ENCODE measurements at places on chromosomes 16 and 17.
A peak's percentile ranks its signal among the peaks of the same experiment; 100 is the strongest.

- no peak for DNase-seq
Measured at GRCh38 chr16:86975445-86975844, 341.7 kb downstream of the C16orf95 start.

- peak; percentile 1 for DNase-seq
Measured at GRCh38 chr16:20084624-20085226, 11.0 kb upstream of the GPR139 start.

DNA sequence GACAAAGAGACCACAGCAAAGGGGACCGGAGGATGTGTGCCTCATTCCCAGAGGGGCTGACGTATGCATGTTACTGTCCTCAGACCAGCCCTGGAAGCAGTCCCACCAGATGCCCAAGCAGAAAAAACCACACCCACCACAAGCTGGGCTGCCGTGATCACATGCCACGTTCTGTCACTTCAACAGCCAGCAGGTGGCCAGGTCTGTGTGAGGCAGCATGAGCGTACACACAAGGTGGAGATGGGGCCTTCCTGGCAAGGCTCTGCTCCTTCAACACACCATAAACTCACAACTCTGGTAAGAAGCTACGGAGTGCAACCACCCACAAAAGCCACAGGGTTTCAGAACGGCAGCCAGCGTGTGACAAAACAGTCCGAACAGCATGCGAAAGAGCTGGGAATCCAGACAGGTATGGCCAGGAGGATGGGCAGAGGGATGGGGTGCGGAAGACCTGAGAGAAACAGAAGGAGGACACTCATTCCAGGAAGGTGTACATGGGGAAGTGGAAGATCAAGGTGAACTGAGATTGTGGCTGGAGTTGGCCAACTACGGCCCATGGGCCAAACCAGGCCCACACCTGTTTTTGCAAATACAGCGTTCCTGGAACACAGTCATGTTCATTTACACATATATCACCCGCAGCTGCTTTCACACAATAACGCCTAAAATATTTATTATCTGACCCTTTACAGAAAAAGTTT lies 27.9 kb downstream of the MBTPS1 start:
- no peak for DNase-seq

DNA sequence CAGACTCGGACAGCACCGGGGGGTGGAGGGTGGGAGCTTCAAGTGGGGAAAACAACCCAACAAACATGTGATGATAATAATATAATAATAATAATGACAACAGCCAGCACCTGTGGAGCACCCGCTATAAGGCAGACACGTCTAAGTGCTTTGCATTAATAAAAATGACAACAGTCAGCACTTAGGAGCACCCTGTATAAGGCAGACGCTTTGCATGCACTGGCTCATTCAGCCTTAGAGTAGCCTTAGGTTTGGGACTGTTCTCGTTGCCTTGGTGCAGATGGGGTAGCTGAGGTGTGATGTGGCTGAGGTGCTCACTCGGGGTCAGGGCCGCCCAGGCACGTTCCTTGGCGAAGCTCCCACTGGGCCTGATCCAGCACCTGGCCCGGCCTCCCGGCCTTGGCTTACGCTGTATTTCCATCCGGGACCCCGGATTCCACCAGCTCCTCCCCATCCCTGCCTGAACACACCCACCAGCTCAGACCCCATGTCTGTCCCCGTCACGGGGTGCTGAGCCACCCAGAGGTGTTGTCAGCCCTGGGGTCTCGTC lies 144.0 kb upstream of the CIBAR2 start:
- DNase-seq = no peak

DNA sequence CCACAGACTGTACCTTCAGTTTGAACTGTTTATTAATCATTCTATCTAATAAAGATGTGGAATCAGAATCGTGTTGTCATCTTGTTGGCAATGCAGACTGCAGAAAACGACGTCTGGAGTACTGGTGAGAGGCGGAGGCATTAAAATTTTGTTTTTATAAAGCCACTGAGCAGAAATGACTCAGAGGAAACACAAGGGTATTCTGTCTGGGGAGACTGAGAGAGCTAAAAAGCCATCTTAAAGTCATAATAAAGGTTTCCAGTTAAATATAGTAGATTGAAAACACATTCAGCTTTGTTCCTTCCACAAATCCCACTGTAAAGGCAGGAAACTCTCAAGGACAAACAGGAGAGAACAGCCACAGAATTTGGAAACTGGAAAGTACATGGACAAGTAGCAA lies 74.2 kb downstream of the CPPED1 start:
- DNase-seq = no peak

DNA sequence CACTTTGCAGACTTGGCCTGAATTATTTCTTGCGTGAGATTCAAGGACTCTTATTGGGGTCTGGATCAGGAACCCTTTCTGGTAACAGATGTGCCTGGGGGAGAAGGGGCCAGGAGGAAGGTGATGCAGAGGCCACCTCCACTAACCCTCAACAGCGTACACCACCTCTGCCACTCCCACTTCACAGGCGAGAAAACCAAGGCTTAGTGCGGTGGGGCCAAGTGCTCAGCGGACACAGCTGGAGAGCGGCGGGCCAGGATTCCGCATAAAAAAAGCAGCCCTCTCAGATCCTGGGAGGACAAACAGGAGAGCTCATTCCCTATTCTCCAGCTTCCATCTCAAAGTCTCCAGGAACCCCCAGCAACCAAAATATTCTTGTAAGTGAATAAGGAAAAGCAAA lies 51.4 kb downstream of the SLC7A5 start:
- no peak for DNase-seq
